H54 (cell line): ENCODE measurements at places on chromosomes 4 and X.

DNA sequence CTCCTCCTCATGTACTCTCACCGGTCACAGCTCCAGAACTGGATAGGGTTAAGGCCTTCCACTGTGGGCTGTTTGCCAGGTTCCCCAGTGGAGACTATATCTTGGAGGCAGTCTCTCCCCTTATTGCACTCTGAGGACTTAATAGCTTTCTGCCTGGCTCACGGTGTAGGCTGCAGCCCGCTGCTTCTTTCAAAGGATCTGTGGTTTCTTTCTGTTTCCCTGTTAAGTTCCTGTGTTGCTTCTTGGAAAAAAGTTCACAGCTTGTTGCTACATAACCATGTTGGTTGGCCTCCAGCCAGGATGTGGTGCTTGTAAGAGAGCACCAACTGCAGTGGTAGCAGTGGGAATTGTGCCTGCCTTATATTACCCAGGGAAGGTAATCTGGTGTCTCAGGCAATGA, 24.9 kb upstream of the ZDHHC15 start:
- DNase-seq: no peak

- no peak for DNase-seq
Observed at GRCh38 chrX:12970691-12971202, 4.2 kb upstream of the TMSB4X start.

DNA sequence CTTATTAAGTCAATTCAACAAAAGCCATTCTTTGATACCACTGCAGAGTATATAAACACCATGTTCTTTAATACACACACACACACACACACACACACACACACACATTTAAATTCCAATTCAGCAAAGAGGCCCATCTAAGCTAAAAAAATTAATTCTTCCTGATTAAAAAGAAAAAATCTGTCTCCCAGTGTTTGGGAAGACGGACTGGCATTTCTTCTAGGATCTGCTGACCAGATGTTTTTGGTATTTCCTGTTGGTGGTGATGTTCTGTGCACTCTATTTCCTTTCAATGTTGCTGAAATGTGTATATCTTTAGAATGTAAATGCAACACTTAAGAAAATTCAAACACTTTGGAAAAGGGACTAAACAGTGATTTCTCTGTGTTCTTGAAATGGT, 243.8 kb downstream of the THOC2 start:
- no peak for DNase-seq

DNA sequence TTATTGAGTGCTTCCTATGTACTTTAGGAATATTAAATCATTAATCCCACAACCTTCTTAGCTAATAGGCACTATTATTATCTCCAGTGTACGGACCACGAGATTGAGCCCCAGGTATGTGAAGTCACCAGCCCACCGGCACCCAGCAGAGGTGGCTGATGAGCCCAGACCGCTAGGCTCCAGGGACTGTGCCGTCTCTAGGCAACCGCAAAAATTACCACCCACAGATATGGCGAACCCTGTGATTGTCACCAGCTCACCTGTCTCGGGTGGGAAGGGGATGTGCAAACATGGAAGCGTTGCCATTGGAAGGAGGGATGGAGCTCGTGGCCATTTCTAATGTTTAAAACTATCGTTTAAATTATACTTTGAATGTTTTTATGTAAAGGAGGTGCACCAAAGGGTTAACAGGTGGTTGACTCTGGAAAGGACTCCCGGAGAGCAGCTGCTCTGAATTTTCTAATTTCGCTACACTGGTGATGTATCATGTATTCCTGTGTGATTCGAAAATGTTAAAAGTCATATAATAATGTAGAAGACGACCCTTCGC, 21.0 kb upstream of the JAKMIP1 start:
- DNase-seq: no peak

GRCh38 chrX:130262231-130262630, 6.5 kb downstream of the ZNF280C start:
- DNase-seq: no peak

DNA sequence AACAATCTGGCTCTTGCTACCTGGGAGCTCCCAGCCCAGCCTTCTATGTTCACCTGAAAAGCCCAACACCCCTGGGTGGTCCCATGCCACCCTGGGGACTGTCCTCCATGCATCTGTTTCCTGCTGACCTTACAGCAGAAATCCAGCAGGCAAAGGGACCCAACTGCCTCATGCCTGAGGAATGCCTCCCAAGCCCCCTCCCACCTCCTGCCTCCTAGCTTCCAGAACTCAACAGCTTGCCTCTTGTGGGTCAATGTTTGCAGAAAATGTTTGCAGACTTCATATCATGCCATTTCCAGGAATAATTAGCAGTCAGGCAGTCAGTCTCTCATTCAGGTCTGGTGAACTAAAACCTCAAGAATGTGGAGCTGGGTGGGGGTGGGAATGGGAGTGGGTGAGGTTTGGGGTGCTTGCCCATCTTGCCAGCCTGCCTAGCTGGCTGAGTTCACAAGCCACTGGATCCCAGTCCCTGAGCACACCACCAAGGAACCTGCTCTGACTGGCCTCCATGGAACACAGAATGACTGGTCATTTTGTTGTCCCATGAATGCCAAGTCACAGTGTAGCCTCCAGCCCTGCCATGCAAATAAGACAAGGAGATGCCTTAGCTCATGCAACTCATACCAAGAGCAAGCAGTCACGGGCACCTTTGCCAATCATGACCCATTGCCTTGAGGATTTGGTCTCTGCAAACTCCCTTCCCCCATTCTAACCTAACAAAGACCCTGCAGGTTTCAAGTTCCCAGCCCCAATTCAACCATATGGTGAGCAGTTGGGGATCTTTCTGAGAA, 12.1 kb upstream of the PLAC1 start:
- DNase-seq: peak; percentile 42

GRCh38 chr4:132269303-132269990, 879.6 kb upstream of the PCDH10 start:
- no peak for DNase-seq

- DNase-seq: no peak
Observed at GRCh38 chr4:2354760-2355159, 63.7 kb downstream of the ZFYVE28 start.

GRCh38 chrX:123607270-123607669, 125.6 kb downstream of the THOC2 start:
- DNase-seq: no peak

GRCh38 chr4:40782876-40783275, 33.1 kb downstream of the NSUN7 start:
- DNase-seq: no peak

GRCh38 chr4:159766241-159766640, 663.4 kb downstream of the RAPGEF2 start:
- no peak for DNase-seq

DNA sequence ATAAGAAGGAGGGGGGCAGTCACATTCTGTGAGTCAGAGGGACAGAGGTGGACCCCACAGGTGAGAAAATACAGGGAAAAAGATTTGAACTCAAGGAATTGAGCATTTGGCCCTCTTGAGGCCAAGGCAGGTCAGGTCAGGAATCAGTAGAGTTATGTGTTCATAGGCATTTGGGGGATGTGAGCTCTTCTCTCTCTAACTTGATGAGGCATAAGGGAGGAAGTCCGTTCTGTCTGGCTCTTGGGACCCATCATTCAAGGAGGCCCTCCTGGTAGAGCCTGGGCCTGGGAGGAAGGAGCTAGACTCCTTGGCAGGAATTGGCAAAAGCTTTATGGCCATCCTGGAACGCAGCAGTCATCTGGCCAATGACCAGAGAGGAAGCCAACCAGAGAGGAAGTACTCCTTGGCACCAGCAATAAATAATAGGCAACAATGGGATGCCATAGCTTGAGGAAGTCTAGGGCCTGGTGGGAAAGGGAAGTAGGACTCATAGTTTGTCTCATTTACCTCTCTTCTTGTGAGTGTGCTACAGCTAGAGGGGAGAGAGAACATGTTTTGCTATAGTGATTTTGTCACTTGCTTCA, 53.0 kb downstream of the MSN start:
- DNase-seq: no peak

GRCh38 chrX:7205037-7205577, 57.2 kb upstream of the PUDP start:
- no peak for DNase-seq

- DNase-seq: no peak
Observed at GRCh38 chr4:95560774-95561173, 12.0 kb upstream of the UNC5C start.

DNA sequence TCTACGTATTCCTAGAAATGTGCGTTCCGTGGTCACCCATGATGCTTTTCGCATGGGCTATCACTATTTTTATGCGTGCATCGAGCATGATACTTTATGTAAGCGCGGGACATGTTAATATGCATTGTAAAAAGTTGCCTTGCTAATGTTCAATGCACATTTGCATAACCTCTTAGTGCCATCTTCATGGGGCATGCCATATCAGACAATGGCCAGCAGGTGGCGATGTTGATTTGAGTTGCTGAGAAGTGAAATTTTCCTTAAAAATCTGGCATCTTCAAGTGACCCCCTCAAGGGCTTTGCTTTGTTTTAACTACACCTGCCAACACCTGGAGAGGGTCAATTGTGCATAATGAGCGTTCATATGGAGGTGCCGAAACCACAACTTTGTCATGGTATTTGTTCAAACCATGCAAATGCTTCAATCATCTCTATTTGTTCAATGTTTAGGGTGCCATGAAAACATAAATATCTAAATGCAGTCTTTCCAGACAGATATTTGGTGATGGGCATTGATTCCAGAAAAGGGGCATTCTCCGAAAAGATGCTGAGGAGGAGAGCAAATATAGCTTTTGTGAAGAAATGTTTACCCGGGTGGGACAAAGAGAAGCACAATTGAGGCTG, 833.9 kb upstream of the PRKX start:
- DNase-seq: peak; percentile 0

- no peak for DNase-seq
Observed at GRCh38 chr4:126779001-126779400, 853.8 kb upstream of the INTU start.

DNA sequence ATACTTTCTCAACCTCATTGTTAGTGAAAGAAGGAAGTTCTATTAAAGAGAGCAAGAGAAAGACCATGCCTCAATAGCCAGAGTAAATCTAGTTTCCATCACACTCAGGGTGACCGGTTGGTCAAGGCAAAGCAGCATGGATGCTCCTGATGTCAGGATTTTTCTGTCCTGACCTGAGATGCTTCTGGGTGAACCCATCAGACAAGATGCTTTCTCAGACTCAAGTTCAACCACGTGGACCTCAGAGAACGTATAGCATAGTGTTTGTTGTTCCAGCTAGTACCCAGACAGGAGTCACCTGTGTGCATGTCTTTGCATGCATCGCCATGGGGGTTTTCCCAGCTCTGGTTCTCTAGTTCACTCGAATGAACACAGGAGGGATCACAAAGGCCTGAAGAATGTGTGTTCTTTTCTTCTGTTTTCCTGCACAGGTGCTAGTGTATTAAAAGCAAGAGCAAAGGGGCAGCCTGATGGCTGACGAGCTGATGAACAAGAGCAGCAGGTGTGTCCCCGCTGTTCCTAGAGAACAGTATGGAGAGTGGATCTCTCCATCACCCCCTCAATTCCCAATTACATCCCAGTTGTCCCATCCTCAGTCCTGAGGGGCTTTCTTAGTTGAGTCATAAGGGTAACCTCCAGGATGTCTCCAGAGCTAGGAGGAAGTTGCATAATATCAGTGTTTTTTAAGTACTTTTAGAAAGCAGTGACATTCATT, 110.5 kb upstream of the ENPP6 start:
- DNase-seq: no peak

GRCh38 chr4:144906181-144906925, 191.6 kb downstream of the ANAPC10 start:
- no peak for DNase-seq

- DNase-seq: no peak
Observed at GRCh38 chr4:11720292-11720691, 291.6 kb upstream of the HS3ST1 start.

GRCh38 chrX:17412692-17413091, 37.7 kb downstream of the NHS start:
- no peak for DNase-seq

GRCh38 chr4:113050371-113050755, 910 bp downstream of the ANK2 start:
- DNase-seq: no peak

GRCh38 chr4:102008711-102009110, 218.2 kb downstream of the BANK1 start:
- DNase-seq: no peak

DNA sequence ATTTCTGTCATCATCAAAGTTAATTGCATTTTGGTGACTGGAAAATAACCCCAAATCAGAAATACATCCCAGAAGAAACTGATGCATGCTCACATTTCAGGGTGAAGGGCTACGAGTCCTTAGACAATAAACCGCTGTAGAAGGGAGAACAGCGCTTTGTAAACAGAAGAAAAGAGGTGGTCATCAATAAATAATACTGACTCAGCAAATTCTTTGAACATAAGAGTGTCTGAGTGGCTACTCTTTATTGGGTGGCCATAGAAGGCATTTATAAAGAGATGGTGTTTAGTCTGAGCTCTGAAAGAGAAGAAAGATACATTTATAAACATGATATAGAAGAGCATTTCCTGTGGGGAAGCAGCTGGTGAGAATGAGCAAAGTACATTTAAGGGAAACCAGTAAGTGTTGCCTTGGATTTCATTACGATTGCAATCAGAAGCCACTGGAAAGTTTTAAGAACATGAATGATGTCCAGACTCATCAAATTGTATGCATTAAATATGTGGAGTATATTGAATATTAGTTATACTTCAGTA, 246.9 kb upstream of the GIMD1 start:
- no peak for DNase-seq

GRCh38 chrX:134369576-134369975, 90.4 kb upstream of the HPRT1 start:
- no peak for DNase-seq

DNA sequence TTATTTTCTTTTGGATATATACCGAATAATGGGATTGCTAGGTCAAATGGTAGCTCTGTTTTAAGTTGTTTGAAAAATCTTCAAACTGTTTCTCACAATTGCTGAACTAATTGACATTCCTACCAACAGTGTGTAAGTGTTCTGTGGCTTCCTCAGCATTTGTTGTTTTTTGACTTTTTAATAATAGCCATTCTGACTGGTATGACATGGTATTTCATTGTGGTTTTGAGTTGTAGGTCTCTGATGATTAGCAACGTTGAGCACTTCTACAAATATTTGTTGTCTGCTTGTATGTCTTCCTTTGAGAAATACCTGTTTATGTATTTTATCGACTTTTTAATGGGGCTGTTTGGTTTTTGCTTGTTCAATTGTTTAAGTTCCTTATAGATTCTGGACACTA, 680.1 kb upstream of the GRIA3 start:
- no peak for DNase-seq

GRCh38 chr4:59956366-59956765, 1243.8 kb upstream of the ADGRL3 start:
- no peak for DNase-seq

- peak; percentile 14 for DNase-seq
Observed at GRCh38 chr4:10164877-10165283, 48.3 kb upstream of the WDR1 start.

DNA sequence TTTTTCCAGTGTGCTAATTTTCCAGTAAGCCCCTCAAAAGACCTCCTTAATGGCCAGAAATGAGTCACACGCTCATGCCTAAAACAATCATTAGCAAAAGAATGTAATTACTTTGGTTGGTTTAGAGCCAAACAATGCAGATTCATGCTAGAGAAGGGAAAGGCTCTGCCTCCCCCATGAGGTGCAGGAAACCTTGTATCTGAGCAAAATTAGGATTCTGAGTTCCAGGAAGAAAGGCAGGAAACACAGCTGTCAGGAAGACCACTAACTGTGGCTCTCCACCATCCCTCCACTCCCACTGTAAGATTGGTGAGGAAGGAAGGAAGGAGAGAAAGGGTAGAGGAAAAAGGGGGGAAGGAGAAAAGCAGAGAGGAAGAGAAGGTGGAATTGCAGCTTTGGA, 104.9 kb upstream of the DHX15 start:
- DNase-seq: no peak

GRCh38 chr4:73990988-73991741, 3.2 kb upstream of the PPBP start:
- DNase-seq: no peak

- DNase-seq: no peak
Observed at GRCh38 chrX:125424536-125424935, 104.9 kb downstream of the TEX13C start.
